ENCODE measurements at places on chromosomes 13 and 19.

GRCh38 chr19:39237200-39238184 lies 7.3 kb downstream of the IFNL3 start:
- ATAC-seq = peak; percentile 51

GRCh38 chr13:51707461-51707860 lies 96.5 kb downstream of the DHRS12 start:
- ATAC-seq = no peak

DNA sequence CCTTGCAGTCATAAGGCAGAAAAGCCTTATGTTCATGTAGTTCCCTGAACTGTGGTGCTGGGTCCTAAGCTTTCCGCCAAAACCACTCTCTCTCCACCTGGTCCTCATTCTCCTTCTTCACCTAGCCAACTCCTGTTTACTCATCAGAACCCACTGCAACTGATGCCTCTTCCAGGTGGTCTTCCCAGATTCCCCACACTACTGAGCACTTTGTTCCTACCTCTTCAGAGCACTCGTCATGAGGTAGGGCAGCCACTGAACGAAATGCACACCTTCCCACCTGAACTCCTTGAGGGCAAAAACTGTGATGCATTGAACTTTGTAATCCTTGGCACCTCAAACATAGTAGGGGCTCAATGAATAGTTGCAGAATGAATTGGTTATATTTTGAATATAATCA lies 100.4 kb downstream of the DOCK9 start:
- ATAC-seq = no peak

DNA sequence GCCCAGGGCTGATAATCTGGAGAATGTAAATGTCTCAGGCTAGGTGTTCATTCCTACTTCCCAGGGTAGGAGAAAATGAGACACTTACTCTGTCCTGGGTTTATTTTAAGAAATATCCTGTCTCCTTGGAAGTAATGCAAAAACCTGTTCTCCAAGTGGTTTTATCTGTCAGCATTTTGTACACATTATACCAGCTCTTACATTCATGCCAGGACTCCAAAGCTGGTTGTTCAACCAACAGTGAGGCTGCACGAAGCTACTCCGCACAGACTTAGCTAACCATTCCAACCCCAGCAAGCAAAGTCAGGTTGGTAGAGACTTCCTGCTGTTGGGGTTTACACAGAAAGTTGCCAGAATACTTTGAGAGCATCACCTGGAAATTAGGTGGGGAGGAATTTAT lies 55.6 kb downstream of the SLC7A1 start:
- no peak for ATAC-seq

DNA sequence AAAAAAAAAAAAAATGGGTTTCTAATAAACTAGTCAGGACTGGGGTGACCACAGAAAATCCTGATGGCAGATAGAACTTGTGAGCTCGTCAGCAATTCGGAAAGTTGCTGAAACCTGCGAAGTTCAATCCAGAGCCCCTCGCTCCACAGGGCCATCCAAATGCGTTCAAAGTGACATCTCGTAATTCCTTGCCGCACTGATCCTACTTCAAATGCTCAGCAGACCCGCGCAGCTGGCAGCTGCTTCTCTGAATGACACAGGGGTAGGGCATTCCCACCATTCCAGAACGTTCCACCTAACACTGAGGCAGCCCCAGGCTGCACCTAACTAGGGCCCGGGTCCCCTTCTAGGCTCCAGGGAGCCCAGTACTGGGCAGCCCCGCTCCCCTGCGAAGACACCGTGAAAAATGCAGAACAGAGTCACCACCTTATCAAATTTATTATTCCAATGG lies 4.8 kb upstream of the DAPK3 start:
- no peak for ATAC-seq

- ATAC-seq = no peak
These were observed 407 bp upstream of the ZNF550 start for GRCh38 chr19:57560049-57560491.

DNA sequence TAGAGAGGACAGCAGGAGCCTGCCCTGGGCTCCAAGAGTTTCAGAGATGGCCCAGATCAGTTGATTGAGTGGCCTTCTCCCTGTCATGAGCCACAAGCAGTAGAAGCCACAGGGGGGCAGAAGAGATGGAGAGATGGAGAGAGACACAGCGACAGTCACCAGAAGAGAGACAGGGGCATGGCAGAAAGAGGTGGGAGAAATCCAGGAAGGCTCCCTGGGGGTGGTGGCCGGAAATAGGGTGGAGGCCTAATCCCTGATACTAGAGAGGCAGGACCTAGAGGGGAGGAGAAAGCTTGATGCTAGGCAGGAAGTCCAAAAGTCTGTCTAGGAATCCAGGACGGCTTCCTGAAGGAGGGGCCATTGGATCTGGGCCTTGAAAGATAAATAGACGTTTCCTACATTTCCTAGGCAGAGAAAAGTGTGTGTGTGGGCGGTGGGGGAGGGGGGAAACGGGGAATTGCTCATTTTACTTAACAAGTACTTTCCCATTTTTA lies 9.6 kb upstream of the TPM4 start:
- ATAC-seq = peak; percentile 42

DNA sequence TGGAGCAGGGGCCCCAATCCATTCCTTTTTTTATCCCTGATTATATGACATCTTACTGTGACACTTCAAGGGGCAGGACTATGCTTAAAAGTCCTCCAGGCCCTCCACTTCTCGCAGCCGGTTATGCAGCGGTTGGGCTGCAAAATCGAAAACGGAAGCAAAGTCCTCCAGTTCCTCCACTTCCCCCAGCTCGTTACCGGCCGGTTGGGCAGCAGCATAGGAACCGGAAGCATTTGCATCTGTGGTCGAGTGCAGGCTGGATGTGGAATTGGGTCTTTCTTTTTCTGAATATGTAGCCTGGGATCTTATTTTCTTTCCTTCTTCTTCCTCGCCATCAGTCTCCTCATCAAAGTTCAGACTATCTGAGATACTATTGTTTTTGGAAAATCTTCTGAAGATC lies 46.1 kb downstream of the OXGR1 start:
- ATAC-seq = no peak

DNA sequence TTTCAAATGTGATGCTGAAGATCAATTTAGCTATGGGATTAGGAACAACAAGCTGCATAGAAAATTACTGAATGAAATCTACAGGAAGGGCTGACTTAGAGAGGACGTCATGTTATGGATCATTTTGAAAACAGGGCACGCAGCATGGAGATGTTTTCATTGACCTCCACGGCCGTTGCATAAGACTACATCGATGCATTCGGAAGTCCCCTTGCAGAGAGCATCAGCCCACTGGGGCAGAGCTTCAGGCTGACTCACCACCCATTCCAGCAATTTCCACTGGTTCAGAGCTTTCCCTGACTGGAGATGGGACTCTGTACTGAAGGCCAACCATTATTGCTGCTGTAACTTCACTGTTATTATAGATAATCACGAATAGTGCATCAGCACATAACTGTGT lies 305.3 kb downstream of the IRS2 start:
- no peak for ATAC-seq

DNA sequence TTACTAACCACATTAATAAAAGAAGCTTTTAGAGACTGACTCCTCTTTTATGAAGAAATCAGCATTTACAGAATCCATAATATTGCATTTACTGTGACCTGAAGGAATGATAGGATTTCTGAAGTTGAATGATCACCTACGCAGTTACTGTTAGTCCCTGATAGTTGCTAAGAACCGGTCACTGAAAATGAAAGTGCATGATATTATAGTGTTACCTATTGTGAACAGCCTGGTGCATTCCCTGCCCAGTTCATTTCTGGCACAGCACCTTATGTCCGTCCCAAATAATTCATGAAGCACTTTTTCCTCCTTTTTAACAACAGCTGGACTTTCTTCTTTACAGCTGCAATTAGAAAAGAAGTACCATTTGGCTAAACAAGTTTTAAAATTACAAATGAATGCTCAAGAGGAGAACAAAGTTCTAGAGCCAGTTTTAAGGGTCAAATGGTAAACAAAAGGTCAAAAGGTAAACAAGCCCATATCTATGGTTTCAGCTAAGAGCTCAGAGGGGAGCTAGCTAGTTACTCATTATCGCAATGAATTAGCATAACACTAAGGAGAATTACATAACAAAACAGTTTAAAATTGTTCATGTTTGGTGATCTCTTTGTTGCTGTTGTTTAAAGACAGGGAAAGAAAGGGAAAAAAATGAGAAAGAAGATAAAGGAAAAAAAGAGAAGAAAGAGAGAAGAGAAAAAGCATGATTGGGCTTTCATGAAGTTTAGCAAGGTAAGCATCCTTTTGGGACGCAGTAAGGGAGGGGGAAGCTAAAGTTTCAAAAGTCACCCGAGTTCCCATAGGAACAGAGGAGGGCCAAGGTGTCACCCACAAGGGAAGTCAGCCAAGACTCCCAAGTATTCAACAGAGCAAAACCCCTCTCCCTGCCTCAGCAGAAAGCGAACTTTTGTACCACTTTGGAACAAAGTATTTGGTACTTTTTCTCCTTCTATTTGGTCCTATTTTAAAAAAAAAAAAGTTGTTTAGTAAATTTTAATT lies 50.2 kb downstream of the FLT3 start:
- no peak for ATAC-seq

GRCh38 chr13:112818698-112819045 lies 128.8 kb downstream of the ATP11A start:
- ATAC-seq = no peak

DNA sequence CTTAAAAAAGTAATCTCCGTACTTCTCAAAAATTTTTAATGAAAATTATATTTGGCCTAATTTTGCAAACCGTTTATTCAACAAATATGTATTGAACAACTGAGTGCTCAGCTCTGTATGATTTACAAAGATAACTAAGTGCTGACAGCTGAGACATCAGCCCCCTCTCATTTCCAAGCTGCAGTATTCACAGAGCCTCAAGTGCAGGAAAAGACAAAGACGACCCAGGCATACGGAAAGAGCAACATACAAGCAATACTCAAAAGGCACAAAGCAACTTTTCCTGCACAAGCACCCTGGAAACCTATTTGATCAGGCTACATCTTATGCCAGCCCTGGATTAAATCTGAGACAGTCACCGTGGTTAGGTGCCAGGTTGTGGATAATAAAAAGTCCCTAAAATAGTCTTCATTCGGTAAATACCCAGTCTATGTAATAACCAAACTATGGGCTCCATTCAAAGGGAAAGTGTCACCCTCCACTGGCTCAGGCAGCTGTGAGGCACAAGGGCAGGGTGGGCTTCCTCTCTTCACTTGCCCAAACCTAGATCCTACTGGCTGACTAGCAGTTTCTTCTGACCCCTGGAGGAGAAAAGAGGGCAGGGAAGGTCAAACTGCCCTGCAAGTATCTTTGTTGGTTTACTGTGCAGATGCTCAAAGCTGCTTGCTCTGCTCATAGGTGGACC lies 65.5 kb downstream of the TBC1D4 start:
- ATAC-seq = peak; percentile 25

DNA sequence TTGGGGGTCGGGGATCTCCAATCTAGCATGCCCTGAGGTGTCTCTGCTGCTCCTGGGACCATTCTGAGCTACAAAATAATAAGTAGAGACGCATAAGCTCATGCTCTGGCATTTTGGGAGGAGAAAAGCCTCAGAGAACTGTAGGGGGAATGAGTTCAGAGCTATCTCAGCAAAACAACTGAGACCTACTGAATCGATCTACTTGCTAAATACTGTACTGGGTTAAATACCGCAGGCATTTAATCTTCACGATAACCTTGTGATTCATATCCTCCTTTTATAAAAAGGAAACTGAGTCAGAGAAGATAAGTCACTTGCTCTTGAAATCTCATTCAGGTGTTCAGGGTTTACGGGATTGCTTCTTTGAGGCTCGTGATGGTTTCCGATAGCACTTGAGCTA lies 468.1 kb downstream of the FGF9 start:
- ATAC-seq = no peak

GRCh38 chr19:16945364-16945714 lies 56.5 kb downstream of the F2RL3 start:
- ATAC-seq = no peak

GRCh38 chr13:78604782-78605611 lies 1.6 kb upstream of the POU4F1 start:
- ATAC-seq = peak; percentile 7

- no peak for ATAC-seq
These were observed 500.3 kb downstream of the KLF12 start for GRCh38 chr13:73633817-73634460.

GRCh38 chr13:46639033-46639981 lies 86.3 kb downstream of the LRCH1 start:
- ATAC-seq = peak; percentile 51

DNA sequence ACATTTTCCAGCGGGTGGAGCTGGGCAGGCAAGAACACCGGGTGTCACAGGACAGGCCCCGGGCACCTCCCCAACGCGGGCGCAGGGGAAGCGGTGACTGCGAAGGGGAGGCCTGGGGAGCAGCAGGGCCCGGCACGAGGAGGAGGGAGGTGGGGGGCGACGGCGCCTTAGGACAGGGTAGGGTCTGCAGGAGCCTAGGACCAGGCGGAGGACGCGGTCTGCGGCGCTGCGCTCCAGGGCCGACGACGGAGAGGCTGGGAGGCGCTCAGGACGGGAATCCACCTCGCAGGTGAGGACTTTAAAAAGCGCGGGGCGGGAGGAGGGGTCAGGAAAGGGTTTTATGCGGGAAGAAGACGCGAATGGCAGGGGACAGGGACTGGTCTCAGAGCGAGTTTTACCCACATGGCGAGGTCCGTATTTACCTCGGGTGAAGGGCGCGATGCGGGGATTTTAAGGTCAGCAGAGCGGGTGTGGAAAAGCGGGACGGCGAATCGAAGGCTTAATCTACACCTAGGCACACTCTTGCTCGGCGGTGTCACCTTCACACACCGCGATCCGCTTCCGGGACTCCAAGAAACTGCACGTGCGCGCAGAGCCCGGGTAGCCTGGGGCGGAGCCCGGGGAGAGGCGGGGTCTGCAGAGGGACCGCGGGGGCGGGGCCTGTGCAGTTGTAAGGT lies 13.5 kb downstream of the ERVV-2 start:
- ATAC-seq = peak; percentile 43

- peak; percentile 60 for ATAC-seq
These were observed 196.5 kb downstream of the TEX29 start for GRCh38 chr13:111516712-111517640.

- ATAC-seq = peak; percentile 47
These were observed 5.6 kb downstream of the APC2 start for GRCh38 chr19:1455336-1456120.

GRCh38 chr13:75153834-75154233 lies 328.1 kb downstream of the TBC1D4 start:
- no peak for ATAC-seq

DNA sequence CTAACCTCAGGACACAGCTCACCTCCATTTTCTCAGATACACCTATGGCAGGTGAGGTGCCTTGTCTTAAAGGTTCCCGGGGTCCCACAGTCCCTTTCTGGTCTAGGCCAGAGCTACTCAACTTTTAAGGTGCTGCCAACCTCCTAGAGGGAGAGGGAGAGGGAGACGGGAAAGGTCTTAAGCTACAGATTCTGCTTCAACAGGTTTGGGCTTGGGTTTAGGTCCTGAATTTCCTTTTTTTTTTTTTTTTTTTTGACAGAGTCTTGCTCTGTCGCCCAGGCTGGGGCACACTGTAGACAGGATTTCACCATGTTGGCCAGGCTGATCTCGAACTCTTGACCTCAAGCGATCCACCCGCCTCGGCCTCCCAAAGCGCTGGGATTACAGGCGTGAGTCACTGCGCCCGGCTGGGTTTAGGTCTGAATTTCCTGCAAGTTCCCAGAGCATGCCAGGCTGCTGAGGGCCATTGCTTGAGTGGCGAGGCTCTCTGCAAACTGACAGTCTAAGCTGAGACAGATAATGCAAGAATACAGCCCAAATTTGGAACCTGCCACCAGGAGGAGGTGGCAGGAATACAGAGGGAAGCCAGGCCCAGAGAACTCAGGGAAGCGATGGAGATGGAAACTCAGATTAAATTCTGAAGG lies 7.8 kb upstream of the SYCN start:
- ATAC-seq = no peak

All from SK-N-SH treated with all-trans-retinoic acid at 6 μM for 48 hours (cell line).